ENCODE measurements at places on chromosomes 4 and X.

GRCh38 chr4:153113838-153114105 lies 90.5 kb upstream of the TRIM2 start:
- no peak for DNase-seq

- DNase-seq = no peak
Measured at GRCh38 chr4:107278791-107279483, 242.8 kb upstream of the DKK2 start.

GRCh38 chr4:188603646-188604045 lies 464.4 kb downstream of the TRIML1 start:
- no peak for DNase-seq

- DNase-seq = no peak
Measured at GRCh38 chr4:109114501-109114900, 188.0 kb downstream of the COL25A1 start.

DNA sequence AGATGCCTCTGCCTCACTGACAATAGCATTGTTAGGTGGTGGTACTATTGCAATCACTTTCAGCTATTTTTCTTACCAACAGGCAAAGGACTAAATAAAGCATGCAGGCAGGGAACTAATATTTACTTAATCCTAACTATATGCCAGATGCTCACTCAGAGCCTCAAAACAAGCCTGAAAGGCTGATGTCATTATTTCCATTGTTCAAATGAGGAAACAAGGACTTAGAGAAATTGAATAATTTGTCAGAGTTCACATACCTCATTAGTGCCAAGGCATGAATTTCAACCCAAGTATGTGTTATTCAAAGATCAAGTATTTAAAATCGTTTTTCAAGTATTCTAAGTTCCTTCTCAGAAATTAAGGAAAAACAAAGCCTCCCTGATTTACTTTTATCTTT lies 374.9 kb upstream of the TECRL start:
- no peak for DNase-seq

GRCh38 chrX:9127986-9128385 lies 94.1 kb upstream of the FAM9B start:
- no peak for DNase-seq

DNA sequence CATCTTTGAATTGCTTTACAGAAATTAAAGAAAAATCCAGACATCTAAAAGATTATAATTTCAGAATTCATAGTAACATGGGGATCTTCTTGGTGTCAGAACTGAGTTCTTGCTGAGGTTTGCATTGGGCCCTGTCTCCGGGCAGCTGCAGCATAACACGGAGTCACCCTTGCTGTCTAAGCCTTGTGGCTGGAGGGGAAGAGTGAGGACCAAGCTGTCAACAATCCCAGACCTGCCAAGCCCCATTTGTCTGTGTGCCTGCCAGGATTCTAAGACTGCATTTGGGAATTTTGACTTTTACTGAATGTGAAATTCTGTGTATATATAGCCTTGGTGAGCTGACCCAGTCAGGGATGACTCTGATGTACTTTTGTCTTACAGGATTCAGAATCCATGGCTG lies 25.2 kb upstream of the NAP1L5 start:
- DNase-seq = no peak

- DNase-seq = no peak
Measured at GRCh38 chrX:114774691-114775090, 190.8 kb downstream of the HTR2C start.

DNA sequence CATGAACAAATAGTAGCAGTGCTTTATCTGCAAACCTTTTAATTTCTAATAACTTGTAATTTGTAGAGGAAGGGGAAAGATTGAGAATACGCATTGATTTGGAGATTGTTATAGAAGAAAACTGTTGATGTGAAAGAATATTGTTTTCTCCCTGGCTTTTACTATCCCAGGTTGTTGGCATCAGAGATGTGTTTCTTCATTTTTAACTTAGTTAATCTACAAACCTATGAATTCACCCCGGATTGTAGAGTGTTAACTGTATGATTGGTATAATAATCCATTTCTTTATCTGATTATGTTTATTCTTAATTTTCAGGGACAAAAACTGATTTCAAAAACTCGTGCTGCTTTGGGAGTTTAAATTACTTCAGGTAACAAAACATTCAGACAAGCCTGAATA lies 18.9 kb downstream of the AFP start:
- DNase-seq = no peak

DNA sequence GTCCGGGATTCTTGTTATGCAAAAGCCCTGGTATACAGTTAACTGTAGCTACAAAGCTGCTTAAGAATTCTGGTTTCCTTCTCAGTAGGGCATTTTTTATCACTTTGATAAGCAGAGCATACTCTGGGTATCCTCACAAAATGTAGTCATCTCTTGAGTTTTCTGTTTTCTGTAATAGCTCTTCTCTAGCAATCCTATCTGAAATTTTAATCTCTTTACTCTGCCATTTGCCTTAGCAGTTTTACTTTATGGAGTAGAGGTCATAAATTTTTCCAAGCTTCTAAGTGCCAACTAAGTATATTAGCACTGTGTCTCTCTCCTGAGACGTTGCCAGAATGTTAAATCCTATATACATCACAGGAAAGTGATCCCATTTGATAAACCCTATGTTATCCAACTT lies 28.0 kb upstream of the BANK1 start:
- DNase-seq = no peak

GRCh38 chr4:76637712-76638361 lies 202.8 kb downstream of the SHROOM3 start:
- DNase-seq = no peak

GRCh38 chrX:108199691-108200090 lies 108.1 kb downstream of the ATG4A start:
- no peak for DNase-seq

GRCh38 chr4:48913346-48913745 lies 6.8 kb upstream of the OCIAD2 start:
- no peak for DNase-seq
